DND-41 (cell line): ENCODE measurements at places on chromosomes 16 and 17.

GRCh38 chr16:26316683-26317464, 625.1 kb downstream of the HS3ST4 start:
- DNase-seq, result peak; percentile 21
- no peaks in the 10 kb centered on the region for H3K4me1 ChIP-seq
- no peak overlapping the region for H3K27ac ChIP-seq
- H3K27me3 ChIP-seq, result no peaks in the 10 kb centered on the region

GRCh38 chr17:22695228-22695619, 1002.9 kb downstream of the KCNJ18 start:
- H3K4me1 ChIP-seq, result no peaks in the 10 kb centered on the region
- H3K4me3 ChIP-seq, result no peak overlapping the region
- no peaks in the 10 kb centered on the region for H3K27me3 ChIP-seq
- no peak for DNase-seq
- H3K27ac ChIP-seq, result no peak overlapping the region

GRCh38 chr17:81207610-81208581, 14.9 kb downstream of the CEP131 start:
- no peak overlapping the region for H3K27ac ChIP-seq
- peak; percentile 53 for DNase-seq
- peaks cover 49% of the 10 kb centered on the region for H3K36me3 ChIP-seq
- H3K4me1 ChIP-seq, result no peaks in the 10 kb centered on the region
- H3K4me3 ChIP-seq, result no peak overlapping the region
- H3K27me3 ChIP-seq, result no peaks in the 10 kb centered on the region

- H3K4me1 ChIP-seq, result no peaks in the 10 kb centered on the region
- H3K36me3 ChIP-seq, result no peaks in the 10 kb centered on the region
- no peak overlapping the region for H3K27ac ChIP-seq
- H3K4me3 ChIP-seq, result no peak overlapping the region
- DNase-seq, result no peak
These were observed 318.9 kb downstream of the HS3ST3B1 start for GRCh38 chr17:14619821-14620220.

DNA sequence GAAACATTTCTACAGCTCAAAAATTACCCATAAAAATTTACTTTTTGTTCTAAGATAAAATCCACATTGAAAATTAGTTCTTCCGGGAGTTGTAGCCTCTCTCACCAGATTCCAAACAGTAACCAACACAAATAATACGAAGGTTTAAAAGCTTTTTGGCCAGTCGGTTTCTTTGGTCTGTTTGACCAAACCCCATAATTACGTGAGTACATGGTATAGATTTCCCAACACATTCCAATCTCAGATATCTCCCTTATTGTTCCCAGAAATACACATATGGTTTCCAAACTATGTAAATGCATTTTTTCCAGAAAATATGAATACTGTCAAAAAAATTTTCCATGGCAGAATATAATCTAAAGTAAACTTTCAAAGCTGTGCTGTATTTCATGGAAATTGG, 722.0 kb downstream of the KCNJ2 start:
- no peak for DNase-seq
- H3K4me3 ChIP-seq, result no peak overlapping the region
- H3K36me3 ChIP-seq, result no peaks in the 10 kb centered on the region
- no peak overlapping the region for H3K27ac ChIP-seq
- no peaks in the 10 kb centered on the region for H3K4me1 ChIP-seq

DNA sequence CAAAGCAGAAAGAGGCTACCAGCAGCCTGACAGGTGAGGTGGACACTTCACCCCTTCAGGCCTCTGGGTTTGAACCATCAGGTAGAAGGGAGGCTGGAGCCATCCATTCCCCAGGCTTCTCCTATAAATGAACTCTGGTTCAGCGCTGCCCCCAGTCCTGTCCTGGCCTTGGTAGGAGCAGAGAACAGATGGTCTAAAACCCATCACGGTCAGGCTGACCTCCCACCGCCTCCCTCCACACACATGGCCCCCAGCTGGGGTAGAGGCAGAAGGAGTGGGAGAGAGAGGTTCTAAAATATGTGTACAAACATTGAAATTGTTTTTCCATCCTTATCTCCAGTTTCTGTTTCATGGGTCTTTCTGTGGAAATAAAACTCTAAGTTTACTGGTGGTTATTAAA, 59.7 kb upstream of the DNAJA2 start:
- no peak overlapping the region for H3K27ac ChIP-seq
- H3K27me3 ChIP-seq, result peaks cover 6% of the 10 kb centered on the region
- no peaks in the 10 kb centered on the region for H3K36me3 ChIP-seq

GRCh38 chr17:14866266-14866665, 398.9 kb downstream of the PMP22 start:
- H3K4me3 ChIP-seq, result no peak overlapping the region
- H3K27me3 ChIP-seq, result no peaks in the 10 kb centered on the region
- H3K4me1 ChIP-seq, result no peaks in the 10 kb centered on the region
- no peak overlapping the region for H3K27ac ChIP-seq
- no peak for DNase-seq
- no peaks in the 10 kb centered on the region for H3K36me3 ChIP-seq

DNA sequence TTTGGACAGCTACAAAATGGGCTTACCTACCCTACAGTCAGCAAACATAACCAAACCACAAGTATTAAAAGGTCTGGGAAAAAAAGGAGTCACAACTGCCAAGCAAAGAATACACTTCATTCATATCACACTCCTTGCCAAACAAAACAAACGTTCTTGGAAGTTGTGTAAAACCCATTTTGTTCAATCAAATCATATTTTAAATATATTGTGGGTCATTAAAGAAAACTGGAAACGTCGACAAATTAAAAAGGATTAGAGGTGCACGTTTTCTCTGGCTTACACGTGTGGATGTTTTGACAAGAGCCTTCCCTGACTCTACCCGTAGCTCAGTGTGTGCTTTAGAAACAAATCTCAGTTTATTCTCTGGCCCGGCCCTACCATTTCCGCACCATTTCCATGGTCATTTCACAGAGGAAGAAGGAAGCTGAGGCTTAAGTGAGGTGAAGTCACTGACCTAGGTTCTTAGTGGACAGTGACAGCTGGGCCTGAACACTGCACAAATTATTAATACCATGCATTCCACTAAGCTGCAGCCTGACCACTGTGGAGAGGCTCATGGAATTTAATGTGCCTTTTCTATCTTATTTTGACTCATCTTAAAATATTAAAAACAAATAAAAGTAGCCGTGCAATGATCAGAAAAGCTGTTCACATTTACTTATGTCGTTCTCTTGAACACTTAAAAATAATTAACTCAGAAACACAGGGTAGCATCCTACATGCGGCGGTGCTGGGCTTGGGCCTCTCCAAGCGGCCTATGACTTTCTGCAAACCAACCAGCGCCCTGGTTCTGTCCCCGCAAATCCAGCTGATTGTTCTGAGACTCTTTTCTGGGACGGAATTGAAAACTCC, 968 bp downstream of the CEP112 start:
- no peaks in the 10 kb centered on the region for H3K27me3 ChIP-seq
- H3K36me3 ChIP-seq, result no peaks in the 10 kb centered on the region; the same call in 1 of the 2 replicates
- no peak for DNase-seq
- H3K27ac ChIP-seq, result peak overlapping the region; percentile 74

DNA sequence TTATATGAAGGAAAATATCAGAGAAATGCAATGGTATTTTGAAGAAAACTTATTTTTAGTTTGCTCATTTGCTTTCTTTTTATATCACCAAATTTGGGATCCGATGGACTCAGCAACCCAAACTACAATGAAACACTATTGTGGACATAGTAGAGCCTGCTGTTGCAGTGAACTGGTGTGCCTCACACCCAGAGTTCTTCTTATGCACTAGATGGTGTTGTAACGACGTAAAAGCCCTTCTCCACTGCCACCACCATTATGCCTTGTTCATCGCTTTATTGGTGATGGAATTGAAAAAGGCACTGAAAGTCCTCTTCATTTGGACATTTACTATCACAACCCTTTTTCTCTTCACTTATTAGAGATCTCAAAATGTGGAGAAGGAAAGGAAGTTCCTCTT, 381.3 kb downstream of the CDH8 start:
- no peak overlapping the region for H3K4me3 ChIP-seq
- no peaks in the 10 kb centered on the region for H3K4me1 ChIP-seq
- no peaks in the 10 kb centered on the region for H3K27me3 ChIP-seq
- no peaks in the 10 kb centered on the region for H3K36me3 ChIP-seq
- H3K27ac ChIP-seq, result no peak overlapping the region
- DNase-seq, result no peak

DNA sequence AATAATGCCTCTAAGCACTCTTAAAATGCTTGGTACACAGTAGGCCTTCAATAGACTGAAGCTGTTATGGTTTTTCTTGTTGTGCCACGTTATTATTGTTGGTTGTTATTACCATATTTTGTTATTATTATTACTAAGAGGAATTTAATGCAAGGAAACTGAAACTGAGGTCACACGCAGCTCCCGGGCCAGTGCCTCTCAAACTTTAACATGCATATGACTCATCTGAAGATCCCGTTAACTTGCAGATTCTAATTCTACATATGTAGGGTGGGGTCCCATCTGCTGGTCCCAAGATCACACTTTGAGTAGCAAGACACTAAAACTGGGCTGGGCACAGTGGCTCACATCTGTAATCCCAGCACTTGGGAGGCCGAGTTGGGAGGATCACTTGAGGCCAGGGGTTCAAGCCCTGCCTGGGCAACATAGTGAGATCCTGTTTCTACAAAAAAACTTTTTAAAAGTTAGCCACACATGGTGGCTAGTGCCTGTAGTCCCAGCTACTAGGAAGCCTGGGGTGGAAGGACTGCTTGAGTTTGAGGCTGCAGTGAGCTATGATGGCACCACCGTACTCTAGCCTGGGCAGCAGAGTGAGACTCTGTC, 888 bp downstream of the ACSM5 start:
- no peak overlapping the region for H3K4me3 ChIP-seq
- DNase-seq, result no peak
- no peak overlapping the region for H3K27ac ChIP-seq
- no peaks in the 10 kb centered on the region for H3K4me1 ChIP-seq
- no peaks in the 10 kb centered on the region for H3K36me3 ChIP-seq

- no peaks in the 10 kb centered on the region for H3K4me1 ChIP-seq
- no peak overlapping the region for H3K4me3 ChIP-seq
- DNase-seq, result no peak
- H3K36me3 ChIP-seq, result no peaks in the 10 kb centered on the region
- H3K27ac ChIP-seq, result no peak overlapping the region
These were observed 4.5 kb downstream of the NPTX1 start for GRCh38 chr17:80471922-80472321.

GRCh38 chr17:82737967-82738877, 2.8 kb downstream of the FN3K start:
- DNase-seq, result no peak
- H3K36me3 ChIP-seq, result peaks cover 29% of the 10 kb centered on the region
- no peak overlapping the region for H3K4me3 ChIP-seq
- no peaks in the 10 kb centered on the region for H3K4me1 ChIP-seq

DNA sequence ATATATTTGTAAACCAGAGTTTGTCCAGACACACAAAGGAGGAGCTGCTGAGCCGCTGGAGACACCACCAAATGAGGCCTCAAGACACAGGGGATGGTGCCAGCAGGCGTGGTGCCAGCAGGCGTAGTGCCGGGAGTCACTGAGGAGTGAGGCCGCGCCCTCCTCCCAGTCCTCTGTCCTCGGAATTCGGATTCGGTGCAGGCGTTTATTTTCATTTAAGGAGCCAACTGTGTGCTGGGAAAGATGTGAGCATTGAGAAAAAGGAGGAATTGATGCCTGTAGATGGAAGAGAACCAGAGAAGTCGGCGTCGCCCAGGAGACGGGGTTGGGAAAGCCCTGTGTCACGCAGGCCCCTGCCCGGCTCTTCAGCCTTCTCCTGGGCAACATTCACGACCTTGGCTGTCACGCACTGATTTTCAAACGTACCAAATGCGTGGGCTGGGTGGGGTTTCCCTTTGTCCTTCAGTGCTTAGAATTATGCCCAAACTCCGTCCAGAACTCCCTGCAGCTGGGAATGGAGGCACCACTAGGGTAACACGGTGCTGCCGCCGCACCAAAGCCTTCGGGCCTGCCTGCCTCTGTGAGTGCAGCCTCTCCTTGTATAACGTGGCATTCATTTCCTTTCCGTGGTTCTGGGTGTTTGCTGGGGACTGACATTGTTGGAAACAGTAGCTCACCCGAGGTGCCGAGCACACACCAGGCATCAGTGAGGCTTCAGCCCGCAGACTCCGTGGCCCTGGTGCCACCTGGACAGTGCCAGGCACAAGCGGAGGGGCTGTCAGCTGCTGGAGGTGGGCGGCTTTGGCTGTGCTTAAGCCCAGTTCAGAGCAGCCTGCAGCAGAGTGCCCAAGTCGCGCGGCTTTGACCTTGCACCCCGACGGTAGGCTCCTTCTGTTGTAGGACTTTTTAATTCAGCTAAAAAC, 49.0 kb upstream of the CHMP6 start:
- no peak overlapping the region for H3K4me3 ChIP-seq
- no peaks in the 10 kb centered on the region for H3K27me3 ChIP-seq
- H3K4me1 ChIP-seq, result peaks cover 22% of the 10 kb centered on the region

DNA sequence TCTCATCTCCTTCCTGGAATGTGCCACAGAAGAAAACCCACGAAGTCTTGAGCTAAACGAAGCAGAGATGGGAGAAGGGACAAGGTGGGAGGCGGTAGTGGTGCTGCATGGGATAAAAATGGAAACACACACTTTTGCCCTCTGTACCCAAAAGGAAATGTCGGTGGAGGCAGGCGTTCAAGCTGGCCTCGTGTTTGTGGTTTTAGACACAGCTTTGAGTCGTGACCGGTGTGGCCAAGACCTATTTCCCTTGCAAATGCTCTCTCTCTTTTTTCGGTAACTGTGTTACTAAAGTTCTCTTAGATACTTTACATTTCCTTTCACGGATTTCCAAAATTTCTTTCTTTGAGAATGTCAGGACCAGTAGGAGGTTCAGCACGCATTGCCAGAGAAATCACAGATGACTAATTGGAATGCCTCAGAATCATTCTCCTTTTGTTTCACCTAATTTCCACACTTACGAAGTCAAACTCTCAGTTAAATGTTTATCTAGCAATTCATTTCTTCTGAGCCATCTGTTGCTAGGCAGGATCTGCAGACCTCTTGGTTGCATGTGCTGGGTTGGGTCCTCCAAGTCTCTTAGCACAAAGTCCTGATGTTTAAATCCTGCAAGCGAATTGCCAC, 412.3 kb downstream of the MAF start:
- no peak overlapping the region for H3K4me3 ChIP-seq
- H3K36me3 ChIP-seq, result no peaks in the 10 kb centered on the region
- H3K27me3 ChIP-seq, result no peaks in the 10 kb centered on the region
- no peak overlapping the region for H3K27ac ChIP-seq
- DNase-seq, result no peak

DNA sequence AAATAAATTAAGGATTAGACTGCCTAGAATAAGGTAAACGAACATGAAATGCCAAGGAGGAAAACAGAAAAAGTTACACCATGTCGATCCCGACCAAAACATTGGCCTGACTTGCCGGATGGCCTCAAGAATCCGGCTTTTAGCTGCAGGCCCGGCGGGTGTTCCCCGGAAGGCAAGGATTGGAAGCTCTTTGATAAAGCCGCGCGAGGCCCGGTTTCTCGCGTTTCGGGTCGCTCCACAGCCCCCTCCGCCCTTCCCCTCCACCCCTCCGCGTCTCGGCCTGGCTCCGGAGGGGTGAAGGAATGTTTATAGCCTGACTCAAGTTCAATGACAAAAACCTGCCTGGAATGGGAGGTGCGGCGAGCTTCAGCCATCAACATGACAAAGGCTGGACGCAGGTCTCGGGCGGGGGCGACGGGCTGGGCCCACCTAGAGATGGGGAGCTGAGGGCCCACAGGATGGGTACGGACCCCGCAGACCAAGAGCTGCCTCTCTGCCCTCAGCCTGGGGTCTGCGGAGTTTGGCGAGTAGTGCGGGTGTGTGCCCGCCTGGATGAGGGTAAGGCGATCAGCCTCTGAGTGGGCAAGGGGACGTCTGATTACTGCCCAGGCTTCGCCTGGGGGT, 2.6 kb downstream of the PRAC1 start:
- H3K27ac ChIP-seq, result no peak overlapping the region
- H3K4me1 ChIP-seq, result no peaks in the 10 kb centered on the region
- no peak overlapping the region for H3K4me3 ChIP-seq
- no peaks in the 10 kb centered on the region for H3K36me3 ChIP-seq
- no peak for DNase-seq
